Stimulated activated CD4-positive, alpha-beta T cell treated with anti-CD3 and anti-CD28 coated beads, TNF-alpha, amount 100 ng/mL, for 1 hour (primary cell): ENCODE measurements at places on chromosomes 5 and 9.

GRCh38 chr5:178765753-178766300, 35.4 kb upstream of the ZNF354A start:
- no peak for DNase-seq

DNA sequence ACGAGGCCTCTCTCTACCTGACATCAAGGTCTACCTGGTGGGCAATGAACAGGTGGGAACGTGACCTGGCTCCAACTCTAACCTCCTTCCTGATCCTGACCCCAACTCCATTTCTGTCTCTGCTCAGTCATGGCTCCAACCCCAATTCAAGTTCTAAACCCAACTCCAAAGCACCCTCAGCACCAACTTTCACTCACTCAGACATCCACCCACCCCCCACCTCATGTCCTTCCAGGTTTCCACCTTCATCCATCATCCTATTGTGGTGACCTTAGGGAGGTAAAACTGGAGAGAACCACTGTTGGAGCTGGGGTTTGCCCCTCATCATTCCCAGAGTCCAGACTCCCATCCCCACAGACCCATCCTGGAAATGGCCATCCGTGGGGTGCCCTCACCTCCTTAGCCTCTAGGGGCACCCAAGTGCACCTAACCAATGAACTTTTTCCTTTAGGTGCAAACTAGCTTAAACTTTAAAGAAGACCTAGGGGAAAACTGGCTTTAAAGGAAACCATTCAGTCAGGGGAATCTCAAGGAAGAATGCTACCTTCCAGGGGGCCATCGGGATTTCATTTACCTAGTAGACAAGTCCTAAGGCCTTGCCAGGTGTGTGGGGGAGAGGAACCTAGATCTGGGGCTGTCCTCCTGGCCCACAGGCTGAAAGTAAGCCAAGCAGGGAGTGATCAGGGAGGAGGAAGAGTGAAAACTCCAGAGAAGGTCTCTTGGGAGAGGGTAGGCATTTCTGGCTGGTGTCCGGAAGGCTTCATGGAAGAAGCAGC, 11.3 kb downstream of the RGS14 start:
- no peak for DNase-seq

DNA sequence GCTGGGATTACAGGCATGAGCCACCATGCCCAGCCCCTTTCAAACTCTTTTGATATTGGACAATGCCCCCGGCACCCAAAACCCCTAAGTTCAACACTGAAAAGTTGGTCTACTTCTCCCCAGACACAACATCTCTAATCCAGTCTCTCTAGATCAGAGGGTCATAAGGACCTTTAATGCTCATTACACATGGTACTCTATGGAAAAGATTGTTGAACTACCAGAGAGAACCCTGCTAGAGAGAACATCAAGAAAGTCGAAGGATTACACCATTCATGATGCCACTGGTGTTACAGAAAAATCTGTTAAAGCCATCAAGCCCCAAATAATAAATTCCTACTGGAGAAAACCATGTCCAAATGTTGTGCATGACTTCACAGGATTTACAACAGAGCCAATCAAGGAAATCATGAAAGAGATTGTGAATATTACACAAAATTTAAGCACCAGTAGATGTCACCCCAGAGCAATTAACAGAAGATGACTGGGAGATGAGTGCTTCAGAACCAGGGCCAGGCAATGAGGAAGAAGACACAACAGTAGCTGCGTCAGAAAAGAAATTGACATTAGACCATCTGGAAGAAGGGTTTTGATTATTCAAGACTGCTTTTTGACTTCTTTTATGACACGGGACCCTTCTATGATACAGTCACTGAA, 28.3 kb upstream of the NIPAL4 start:
- no peak for DNase-seq

DNA sequence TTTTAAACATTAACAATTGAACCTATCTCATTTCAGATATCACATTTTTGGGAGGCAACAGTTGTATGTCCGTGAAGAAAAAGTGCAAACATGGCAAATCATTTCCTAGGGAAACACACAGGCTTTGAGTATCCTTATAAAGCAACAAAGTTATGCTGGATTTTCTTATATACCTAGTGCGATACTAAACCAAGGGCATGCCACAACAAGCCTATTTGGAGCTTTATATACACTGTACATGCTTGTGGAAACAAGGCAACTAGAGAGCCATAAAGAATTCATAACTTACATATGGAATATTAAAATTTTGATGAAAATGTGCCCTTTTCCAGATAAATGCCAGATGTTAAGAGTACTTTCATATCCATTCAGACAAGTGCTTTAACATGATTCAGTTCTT, 191.4 kb downstream of the DCP2 start:
- no peak for DNase-seq

GRCh38 chr5:131324303-131324702, 60.5 kb downstream of the CDC42SE2 start:
- DNase-seq = no peak

- DNase-seq = no peak
Measured at GRCh38 chr9:121185178-121185745, 16.4 kb downstream of the RAB14 start.

DNA sequence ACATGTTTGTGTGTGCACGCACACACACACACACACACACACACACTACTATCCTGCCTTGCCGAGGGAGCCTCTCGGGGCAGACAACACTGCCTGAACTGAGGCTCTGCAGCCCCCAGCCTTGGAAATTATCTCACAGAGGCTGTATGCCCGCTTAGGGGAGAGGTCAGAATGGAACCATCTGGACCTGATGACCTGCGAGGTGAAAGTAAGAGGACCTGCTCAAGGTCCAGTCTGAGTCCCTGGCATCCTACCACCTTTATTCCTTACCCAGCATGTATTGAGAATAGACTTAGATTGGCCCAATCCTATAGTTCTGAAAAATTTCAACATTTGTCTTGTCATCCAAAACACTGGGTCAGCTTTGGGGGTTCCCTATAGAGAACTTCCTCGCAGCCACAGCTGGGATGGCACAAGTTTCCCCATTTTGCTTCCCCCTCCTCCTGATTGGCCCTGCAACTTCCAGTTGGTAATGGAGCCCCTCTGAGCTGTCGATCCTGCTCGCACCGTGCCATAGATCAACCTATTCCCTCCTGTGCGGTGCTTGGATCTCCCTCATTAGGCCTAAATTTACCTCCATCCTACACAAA, 10.2 kb downstream of the MVB12B start:
- DNase-seq = no peak

- no peak for DNase-seq
Measured at GRCh38 chr5:16159636-16160035, 20.0 kb downstream of the MARCHF11 start.

GRCh38 chr5:67793966-67794365, 421.6 kb upstream of the PIK3R1 start:
- DNase-seq = no peak

- no peak for DNase-seq
Measured at GRCh38 chr5:125196481-125197111, 450.2 kb upstream of the ZNF608 start.

- DNase-seq = no peak
Measured at GRCh38 chr9:107727086-107727780, 237.7 kb upstream of the KLF4 start.

DNA sequence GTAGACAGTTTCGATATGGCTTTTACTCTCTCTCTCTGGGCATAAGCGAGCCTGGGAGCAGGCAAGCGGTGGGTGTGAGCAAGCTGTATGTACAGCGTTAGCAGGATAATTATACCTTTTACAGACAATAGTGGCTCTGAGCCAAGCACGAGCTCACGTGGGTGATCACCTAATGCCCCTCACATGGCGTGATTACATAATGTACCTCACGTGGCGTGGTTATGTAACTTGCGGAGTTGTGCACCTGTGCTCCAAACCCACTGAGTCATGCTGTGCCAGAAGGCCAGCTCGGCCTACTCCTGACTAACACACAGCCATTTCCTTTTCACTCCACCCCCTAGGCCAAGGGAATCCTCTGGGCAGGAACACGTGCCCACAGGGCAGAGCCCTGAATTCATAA, 797.2 kb downstream of the EFNA5 start:
- no peak for DNase-seq

DNA sequence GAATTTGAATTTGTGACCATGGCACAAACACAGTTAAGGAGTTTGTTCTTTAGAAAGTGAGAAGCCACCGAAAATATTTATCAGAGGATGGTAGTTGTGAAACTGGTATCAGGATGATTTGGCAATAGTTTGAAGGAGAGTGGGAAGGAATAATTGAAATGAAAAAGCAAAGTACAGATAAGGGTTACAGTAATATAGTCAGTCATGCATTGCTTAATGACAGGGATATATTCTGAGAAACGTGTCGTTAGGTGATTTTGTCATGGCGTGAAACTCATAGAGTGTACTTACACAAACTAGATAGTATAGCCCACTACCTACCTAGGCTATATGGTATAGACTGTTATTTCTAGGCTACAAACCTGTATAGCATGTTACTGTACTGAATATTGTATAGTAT, 84.2 kb downstream of the GPBP1 start:
- no peak for DNase-seq

GRCh38 chr9:86577420-86578333, 223.5 kb upstream of the TUT7 start:
- no peak for DNase-seq

- DNase-seq = no peak
Measured at GRCh38 chr9:16052757-16053530, 500.1 kb downstream of the CCDC171 start.

- no peak for DNase-seq
Measured at GRCh38 chr5:6721442-6721841, 8.2 kb downstream of the TENT4A start.

DNA sequence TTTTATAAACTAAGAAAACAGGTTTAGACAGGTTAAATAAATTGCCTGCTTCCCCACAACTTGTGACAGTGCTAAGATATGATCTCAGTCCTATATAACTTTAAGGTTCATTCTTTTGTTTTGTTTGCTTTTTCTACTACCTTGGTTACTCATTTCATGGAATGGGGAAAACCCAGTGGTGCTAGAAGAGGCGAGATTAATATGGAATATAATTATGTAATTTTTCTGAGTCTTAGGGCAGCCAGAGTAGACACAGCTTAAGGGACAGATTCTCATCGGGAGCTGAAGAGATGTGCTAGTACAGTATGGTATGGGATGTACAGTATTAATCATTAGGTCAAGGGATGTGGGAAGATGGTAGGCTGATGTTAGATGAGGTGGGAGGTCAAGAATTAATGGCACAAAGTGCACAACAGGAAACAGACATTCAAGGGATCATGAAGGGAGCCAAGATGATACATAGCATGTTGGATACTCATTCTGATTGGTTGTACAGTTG, 6.2 kb downstream of the TRIM32 start:
- DNase-seq = no peak

GRCh38 chr5:167701051-167701450, 590.4 kb upstream of the WWC1 start:
- no peak for DNase-seq

DNA sequence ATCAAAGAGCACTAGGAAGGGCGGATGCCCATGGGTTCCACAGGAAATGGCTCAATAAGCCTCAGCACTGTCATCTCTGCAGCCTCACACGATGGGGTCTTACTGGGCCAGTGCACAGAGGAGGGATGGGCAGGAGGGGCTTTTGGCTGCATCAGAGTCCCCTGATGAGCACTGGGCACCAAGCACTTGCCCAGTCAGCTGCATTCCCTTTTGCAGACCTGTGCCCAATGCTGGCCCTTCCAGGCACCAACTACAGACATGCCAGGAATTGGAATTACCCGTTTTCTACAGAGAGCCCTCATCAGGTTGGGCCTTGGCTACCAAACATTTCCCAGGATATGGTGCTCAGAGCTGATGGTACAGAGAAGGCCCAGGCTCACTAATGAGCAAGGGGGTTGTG, 182.5 kb downstream of the HSPA4 start:
- no peak for DNase-seq

DNA sequence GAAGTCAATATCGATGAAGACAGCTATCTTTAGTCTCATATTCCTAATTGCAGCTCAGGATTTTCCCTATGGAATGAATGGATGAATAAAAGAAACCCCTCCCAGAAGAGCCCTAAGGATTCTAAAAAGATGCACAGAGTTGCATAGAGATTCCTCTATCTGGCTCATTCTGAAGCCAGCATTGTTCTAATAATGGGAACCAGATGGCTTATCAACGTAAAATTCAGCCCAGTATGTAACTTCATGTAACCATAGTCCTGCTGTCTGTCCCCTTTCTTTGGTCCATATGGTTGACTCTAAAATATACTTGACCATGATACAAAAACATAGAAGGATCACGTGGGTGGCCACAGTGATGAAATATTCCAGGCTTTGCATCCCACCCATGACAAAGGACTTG, 508.6 kb downstream of the RASEF start:
- DNase-seq = no peak

DNA sequence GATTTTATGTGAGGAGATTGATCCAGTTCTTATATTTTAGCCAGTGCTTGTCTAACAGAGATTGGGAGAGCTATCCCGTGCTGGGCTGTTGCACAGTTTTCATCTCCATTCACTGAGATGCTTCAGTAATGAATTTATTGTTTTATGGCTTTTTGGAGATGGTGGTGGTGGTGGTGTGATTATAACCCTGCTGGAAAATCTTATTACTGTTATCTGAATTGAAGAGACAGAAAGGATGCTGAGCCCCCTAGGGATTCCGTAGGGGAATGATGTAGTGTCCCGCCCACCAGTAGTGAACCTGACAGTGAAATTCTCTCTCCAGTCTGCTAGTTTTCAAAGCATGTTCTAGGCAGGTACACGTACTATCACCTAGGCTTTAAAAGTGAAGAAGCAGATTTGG, 1.9 kb downstream of the RAI14 start:
- DNase-seq = no peak

- DNase-seq = no peak
Measured at GRCh38 chr5:132525299-132525724, 18.0 kb downstream of the IL5 start.

- no peak for DNase-seq
Measured at GRCh38 chr9:115625954-115626353, 508.0 kb upstream of the TNC start.

DNA sequence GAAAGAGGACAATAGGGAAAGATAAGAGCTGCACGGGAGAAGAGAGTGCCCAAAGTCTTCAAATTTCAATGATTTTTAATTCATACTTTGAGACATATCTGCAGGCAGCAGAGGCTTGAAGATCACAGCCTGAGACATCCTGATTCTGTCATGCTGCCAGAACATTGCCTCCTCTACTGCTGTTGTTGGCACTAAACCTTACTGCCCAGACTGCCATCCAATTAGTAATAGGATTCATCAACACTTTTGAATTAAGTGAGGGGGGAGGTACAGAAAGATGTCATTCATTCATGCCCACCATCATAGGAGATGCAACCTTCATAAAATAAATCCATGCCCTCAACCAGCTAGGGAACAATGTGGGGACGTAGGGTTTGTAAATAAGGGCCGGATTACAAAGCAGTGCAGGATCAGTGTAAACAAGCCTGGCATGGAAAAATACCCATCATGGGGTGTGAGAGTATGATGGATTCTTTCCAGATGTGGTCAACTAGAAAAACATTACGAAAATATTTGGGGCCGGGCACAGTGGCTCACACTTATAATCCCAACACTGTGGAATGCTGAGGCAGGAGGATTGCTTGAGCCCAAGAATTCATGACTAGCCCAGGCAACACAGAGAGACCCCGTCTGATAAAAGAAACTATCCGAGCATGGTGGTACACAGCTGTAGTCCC, 122.1 kb upstream of the DAPK1 start:
- no peak for DNase-seq
